Lung (tissue), 17 donors: ENCODE measurements at places on chromosomes 11 and 22. TPM values are rescaled to one million over a fixed set of nuclear protein-coding genes. Genes with fewer than 3 reads are reported as not detected.

GRCh38 chr22:32796865-32797573 is 4.5 kb upstream of the TIMP3 start:
- peak; percentile 73 for DNase-seq
- H3K27ac ChIP-seq: no peak overlapping the region
- peaks cover 13% of the 10 kb centered on the region for H3K4me1 ChIP-seq
- H3K4me3 ChIP-seq: no peak overlapping the region
- H3K27me3 ChIP-seq: no peaks in the 10 kb centered on the region

DNA sequence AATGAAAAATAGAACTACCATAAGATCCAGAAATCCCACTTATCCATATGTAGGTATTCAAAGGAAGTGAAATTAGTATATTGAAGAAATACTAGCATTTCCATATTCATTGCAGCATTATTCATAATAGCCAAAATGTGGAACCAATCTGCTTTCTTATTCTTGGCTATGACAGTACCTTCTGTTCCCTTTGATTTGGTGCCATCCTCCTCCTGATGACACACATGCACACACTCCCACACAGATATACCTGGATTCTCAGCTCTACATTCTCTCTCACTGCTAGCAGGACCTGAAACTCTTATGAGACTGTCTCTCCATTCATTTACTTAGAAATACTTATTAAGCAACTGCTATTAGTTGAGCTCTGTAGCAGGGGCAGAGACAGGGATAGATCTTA is 582.6 kb upstream of the TENM4 start:
- no peak overlapping the region for H3K27ac ChIP-seq
- no peak for DNase-seq
- no peaks in the 10 kb centered on the region for H3K27me3 ChIP-seq
- no peaks in the 10 kb centered on the region for H3K4me1 ChIP-seq
- no peaks in the 10 kb centered on the region for H3K36me3 ChIP-seq

CRYAB gene
- 60.8 TPM for total RNA-seq

NXPE2 gene
- 0.15 TPM for total RNA-seq

CD3E gene
- total RNA-seq: 4.4 TPM

GRCh38 chr11:95218149-95218548 is 12.9 kb downstream of the SESN3 start:
- H3K4me3 ChIP-seq: no peak overlapping the region
- no peaks in the 10 kb centered on the region for H3K4me1 ChIP-seq
- no peaks in the 10 kb centered on the region for H3K27me3 ChIP-seq
- no peak overlapping the region for H3K27ac ChIP-seq

UQCR10 gene
- 92.4 TPM for total RNA-seq

GRCh38 chr11:96622026-96622634 is 232.3 kb downstream of the JRKL start:
- no peak overlapping the region for H3K27ac ChIP-seq
- no peak overlapping the region for H3K4me3 ChIP-seq
- no peak for DNase-seq
- H3K36me3 ChIP-seq: no peaks in the 10 kb centered on the region

- no peaks in the 10 kb centered on the region for H3K27me3 ChIP-seq
- no peak for DNase-seq
- no peak overlapping the region for H3K27ac ChIP-seq
Measured at GRCh38 chr22:46033256-46034200, 56.6 kb upstream of the WNT7B start.
